ENCODE measurements at places on chromosomes 7 and 10.
A peak's percentile ranks its signal among the peaks of the same experiment; 100 is the strongest.

DNA sequence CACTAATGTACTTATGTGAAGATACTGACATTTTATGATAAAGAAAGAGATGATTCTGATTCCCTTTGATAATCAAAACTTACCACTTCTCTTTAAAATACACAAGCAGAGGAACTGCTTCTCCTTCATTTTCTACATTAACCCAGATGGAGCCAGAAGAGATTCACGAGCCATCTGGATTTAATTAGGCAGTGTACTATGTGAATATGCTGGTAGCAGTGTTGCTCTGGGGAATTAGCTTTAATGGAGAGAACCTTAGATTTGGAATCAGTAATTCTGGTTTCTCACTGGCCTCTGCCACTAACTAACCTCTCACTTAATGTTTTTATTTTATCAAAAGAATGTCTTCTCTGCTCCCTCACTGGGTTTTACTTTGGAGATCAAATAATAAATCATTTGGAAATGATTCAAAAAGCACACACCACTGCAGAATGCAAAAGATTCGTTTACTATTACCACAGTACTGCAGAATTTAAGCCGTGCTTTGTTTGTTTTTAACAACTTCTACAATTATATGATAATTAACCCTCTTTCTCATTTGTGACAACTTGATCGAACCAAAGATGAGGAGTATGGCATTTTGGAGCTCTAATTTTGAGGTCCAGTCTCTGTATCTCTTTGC is 77.5 kb upstream of the PHYHIPL start:
- no peak for DNase-seq

DNA sequence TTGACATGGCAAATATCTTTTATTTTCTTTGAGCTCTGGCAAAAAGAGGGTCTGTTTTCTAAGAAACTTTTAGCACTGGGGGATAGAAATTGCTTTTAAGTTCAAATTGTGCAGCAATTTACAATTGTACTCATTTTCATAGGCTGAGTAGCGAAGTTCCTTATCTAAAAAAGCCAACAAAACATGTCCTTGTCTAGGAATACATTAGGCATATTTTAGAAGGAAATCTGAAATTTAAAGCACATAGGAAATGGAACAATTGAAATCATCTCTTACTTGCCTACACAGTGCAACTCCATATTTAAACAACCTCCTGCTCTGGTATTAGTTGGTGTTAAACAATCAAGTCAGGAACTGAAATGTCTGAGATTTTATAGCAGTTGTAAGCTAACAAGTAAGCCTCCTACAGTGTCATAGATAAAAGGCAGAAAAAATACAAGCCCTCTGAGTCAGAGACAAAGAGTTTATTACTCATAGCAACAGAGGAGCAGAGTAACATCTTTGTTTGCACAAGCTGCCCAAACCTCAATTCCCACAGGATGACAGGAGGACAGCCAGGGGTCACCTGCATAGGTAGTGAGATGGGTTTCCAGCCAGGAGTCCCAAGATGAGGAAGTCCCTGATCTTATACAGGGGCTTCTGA is 280.2 kb upstream of the HGF start:
- DNase-seq, result no peak

DNA sequence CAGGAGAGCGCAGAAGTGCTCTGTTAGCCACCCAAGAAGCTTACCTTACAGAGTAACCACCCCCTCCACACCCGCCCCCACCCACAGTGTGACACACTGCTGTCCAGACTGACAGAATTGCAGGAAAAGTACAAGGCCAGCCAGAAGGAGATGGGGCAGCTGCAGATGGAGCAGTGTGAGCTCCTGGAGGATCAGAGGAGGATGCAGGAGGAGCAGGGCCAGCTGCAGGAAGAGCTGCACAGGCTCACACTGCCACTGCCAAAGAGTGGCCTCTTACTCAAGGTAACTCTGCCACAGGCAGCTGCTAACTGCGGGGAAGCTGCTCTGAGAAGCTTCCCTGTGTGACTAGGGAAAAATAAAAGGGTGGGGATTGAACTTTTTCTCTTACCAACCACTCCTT is 17.6 kb downstream of the CCDC136 start:
- no peak for DNase-seq

- no peak for DNase-seq
Measured at GRCh38 chr7:39304668-39305405, 261.4 kb upstream of the YAE1 start.

DNA sequence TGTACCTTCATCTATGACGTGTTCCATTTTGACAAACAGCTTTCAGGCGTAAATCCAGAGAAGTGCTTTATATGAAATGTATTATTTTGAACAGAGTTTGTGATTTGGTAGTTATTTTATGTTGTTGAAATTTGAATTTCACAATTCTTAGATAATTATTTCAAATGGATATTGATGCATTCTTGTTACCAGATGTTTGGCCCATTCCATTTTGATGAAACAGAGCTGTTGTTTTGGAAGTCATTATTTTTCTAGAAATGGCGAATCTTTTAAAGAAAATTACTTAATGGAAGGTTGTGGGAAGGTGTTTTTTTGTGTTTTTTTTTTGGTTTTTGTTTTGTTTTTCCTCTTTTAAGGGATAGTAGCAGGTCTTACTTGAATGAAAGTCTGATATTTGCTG is 2.4 kb downstream of the OTUD1 start:
- no peak for DNase-seq

DNA sequence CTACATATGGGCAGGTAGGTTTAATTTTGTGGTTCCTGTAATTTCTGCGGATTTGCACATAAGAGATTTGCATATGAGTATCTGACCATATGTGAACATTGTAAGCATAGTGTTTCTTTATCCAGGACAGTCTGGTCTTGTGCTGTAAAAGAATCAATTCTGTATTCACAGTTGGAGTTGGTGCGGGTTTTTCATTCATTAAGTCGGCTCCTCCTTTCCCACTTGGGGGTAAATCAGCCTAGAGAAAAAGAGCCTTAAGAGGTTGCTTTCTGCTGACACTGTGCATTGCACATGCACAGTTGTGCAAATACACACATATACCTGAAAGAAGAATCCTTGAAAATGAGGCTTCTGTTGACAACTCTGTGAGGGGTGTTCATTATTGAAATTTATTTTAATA is 6.1 kb upstream of the CYP26C1 start:
- no peak for DNase-seq

DNA sequence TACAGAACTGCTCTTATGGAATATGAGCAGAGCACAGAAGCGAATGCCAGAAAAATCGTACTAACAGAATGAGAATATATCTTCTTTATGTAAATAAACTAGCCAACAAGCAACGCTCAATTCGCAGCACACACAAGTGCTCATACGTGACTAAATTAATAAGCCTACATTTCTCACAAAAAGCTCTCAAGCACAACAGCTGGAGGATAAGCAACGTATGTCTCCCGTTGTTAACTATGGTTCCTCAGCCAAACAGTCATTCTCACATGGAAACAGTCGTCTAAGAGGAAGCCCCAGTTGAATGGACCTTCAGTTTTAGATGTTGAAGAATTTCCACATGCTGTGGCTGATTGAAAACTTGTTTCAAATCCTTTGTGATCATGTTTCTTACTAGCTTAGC is 110.4 kb downstream of the PKD1L1 start:
- no peak for DNase-seq

DNA sequence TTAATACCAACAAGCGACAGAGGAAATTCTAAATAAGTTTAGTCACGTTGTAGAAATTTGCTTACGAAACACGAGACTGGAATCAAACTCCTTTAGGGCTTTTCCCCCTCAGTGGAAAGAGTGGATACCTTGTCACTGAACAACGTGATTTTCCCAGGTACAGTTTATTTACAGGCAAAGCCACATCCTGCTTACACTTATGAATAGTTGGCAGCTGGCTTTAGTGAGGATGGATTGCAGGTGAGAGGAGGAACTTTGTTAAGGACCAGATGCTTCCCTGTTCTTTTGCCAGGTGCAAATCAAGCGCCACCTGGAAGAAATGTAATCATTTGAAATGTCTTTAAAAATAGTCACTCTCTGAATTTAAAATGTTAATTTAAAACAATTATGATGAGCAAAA is 282.4 kb downstream of the ADARB2 start:
- DNase-seq, result no peak

DNA sequence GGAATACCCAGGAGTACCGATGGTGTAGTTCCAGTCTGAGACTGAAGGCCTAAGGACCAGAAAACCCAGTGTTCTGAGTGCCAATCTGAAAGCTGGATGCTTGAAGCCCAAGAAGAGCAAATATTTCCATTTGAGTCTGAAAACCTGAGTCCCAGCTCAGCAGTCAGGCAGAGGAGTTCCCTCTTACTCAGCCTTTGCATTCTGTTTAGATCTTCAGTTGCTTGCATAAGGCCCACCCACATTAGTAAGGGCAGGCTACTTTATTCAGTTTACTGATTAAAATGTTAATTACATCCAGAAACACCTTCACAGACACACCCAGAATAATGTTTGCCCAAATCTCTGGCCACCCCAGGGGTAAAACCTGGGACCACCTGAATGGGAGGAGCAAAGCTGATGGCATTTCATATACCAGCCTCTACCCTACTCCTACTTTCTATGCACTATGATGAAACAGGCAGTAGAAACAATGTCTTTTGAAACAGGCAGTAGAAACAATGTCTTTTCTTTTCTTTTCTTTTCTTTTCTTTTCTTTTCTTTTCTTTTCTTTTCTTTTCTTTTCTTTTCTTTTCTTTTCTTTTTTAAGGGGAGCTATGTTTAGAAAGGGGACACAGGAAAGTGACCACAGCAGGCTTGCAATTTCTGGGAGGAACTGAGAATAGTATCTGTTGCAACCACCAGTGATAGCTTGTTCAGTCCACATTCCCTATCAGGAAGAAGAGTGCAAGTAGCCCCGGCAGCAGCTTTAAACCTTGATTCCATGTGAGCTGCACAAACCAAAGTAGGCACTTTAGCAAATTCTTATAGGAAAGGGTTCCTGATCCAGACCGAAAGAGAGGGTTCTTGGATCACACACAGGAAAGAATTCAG is 30.6 kb downstream of the FAM237B start:
- DNase-seq, result no peak

DNA sequence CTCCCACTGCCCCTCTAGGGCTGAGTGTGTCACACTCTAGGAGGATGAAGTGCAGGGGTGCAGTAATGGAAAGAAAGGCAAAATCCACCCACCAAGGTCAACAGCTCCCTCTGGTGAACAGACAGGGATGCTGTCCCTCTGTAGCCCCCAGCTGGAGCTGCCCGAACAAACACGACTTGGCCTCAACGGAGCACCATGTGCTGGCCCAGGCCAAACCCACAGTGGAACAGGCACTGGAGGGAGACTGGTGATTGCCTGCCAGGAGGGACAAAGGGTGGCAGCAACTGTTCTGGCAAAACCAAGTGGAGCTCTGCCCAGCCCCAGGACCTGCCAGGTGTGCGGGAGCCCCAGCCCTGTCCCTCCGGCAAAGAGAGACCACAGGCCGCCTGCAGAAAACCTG is 20.7 kb downstream of the PDIA4 start:
- DNase-seq, result no peak

DNA sequence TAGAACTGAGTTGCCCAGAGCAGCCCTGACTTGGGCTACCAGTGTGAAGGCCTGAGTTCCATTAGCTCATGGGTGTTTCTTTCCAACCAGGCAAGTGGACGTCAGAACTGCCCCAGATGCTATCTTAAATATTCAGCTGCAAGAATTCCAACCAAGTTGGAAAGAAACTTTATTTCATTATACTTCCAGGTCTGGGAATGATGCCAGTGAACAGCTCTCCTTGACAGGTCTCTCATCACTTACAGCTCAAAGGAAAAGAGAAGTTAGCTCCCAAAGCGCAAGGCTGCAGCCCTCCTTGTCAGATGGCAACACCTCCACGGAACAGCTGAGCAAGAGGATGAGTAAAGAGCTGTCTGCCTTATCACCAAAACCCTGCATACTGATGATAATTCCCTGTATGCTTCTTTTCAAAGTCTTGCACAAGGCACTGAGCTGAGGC is 255.5 kb upstream of the AOAH start:
- no peak for DNase-seq

DNA sequence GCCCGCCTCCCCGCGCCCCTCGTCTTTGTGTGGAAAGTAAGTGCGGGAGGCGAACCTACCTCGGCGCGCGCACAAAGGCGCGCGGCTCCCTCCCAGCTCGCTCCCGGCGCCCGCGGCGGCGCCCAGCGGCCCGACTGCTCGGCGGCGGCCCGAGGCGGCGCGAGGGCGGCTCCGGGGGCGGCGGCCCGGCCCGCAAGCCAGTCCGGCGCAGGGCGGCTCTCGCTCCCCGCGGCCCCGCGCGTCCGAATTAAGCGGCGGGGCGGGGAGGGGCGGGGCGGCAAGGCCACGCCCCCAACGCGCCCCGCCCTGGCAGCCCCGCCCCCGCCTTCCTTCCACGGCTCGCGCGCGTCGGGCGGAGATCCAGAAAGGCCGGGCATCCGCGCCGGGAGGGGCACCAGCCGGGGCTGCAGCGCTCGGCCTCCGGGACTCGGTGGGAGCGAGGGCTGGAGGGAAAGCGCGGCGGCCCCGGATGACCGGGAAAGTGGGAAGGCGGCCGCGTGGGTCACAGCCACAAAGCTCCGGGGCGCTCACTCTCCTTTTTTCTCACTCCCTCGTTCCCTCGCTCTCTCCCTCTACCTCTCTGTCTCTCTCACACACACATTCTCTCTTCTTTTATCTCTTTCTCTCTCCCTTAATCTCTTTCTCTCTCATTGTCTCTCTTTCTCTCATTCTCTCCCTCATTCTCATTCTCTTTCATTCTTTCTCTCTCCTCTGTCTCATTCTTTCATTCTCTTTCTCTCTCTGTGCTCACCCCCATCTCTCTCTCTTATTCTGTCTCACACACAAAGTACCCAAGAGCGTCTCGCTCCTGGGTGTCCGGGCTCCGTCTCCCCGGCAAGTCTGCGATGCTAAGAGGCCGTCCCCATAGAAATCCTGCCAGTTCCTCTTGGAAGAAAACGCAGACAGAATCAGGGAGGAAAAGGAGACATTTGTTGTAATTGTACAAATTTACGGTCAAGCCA is 170.2 kb downstream of the FAM107B start:
- DNase-seq, result peak; percentile 48

DNA sequence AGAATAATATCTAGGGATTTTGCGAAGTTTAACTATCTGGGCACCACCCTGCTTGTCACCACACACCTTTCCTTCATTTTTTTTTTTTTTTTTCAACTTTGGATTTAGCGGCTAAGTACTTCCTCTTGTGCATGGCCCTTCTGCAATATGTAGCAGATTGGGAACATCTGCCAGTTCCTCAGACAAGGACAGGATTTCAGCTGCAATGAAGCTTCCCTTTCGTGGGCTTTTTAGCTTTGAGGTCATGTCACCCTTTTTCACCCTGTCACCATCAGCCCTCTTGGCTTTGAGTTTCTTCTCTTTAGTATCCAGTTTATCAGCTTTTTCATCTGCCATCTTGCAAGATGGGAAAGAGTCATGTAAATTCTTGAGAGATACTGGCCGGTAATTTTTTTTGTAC is 81.6 kb upstream of the ETV1 start:
- DNase-seq, result no peak

GRCh38 chr7:5436003-5436678 is 12.5 kb upstream of the TNRC18 start:
- DNase-seq, result no peak

- no peak for DNase-seq
Measured at GRCh38 chr7:87234949-87235348, 15.4 kb upstream of the TMEM243 start.

- no peak for DNase-seq
Measured at GRCh38 chr7:136104269-136104603, 127.1 kb upstream of the MTPN start.

- DNase-seq, result peak; percentile 92
Measured at GRCh38 chr10:21533467-21534279, at the start of gene MLLT10. TSS of gene MLLT10 (plus strand) at chr10:21534232. CDS start at chr10:21534645, 413 bp downstream.

Measured in ELF-1 (cell line).